ENCODE measurements at places on chromosomes 16 and 17.

GRCh38 chr16:9259914-9260608, 168.6 kb downstream of the HAPSTR1 start:
- no peak for DNase-seq

DNA sequence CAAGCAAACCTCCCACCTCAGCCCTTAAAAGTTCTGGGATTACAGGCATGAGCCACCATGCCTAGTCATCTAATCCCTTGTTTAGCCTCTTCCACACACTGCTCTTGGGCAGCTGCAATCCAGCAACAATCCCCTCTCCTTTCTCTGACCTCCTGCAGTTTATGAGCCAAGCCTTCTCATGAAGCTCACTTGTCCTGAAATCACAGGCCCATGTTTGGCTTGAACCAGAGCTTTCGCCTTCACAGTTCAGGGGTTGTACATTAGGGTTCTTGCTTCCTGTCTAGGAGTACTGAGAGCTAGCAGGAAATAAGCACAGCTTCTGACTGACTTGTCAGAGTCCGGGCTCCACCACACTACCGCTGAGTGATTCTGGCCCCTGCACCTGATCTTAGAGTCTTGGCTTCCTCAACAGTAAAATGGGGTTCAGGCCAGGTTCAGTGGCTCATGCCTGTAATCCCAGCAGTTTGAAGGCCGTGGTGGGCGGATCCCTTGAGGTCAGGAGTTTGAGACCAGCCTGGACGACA, 16.3 kb downstream of the ERAL1 start:
- no peak for DNase-seq

DNA sequence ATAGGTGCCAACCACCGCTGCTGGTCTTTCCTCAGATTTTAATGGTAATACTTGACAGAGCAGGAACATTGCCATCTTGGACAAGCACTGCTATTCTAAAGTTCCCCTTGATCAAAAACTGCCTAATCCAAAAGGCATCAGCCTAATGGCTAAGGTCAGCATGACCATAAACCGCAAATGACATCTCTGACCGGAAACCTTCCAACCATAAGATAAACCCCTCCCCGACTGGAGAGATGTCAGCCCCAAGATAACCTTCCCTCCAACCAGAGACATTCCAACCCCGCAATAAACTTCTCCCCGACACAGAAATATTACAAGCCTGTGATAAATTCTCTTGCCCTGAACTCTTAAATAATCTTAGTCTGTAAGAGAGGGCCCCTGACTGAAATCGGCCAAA, 7.4 kb upstream of the DHX40 start:
- DNase-seq = no peak

DNA sequence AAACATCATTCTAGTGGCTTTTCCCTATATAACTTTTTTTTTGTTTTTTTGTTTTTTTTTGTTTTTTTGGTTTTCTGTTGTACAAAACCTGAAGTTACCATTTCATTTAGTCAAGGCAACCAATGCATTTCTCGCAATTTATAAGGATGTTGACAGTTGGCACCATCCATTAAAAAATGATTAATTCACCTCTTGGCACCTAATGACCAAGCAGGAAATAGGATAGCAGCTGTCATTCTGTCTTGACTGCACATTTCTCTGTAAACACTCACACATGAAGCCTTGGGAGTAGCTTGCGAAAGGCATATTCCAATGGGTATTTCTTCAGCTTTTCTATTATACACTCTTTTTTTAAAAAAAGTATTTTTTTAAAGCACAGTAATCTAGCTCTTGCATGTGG, 77.5 kb downstream of the SYCE1L start:
- no peak for DNase-seq

DNA sequence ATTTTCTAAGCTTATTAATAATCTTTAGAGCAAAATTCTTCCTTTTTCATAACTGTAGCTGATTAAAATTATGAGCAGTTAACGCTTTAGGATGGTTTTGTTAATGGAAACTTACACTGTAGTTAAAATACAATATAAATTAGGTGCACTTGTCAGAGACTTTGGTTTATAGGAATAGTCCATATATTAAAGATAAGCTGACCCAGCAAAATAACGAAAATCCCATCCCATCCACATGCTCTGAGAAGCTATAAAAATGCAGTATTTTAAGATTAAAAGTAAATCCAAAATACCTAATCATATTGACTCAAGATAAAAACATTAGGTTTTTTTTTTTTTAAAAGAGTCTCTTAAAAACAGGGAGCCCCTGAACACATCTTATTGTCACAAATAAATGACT, 38.0 kb downstream of the CEP95 start:
- no peak for DNase-seq

- no peak for DNase-seq
These were observed 44.9 kb upstream of the FOXF1 start for GRCh38 chr16:86465434-86465833.

GRCh38 chr16:674968-675883, at the start of gene RHBDL1:
RHBDL1 (plus strand) TSS chr16:675671; CDS start chr16:675791, 120 bp downstream.
- no peak for DNase-seq

DNA sequence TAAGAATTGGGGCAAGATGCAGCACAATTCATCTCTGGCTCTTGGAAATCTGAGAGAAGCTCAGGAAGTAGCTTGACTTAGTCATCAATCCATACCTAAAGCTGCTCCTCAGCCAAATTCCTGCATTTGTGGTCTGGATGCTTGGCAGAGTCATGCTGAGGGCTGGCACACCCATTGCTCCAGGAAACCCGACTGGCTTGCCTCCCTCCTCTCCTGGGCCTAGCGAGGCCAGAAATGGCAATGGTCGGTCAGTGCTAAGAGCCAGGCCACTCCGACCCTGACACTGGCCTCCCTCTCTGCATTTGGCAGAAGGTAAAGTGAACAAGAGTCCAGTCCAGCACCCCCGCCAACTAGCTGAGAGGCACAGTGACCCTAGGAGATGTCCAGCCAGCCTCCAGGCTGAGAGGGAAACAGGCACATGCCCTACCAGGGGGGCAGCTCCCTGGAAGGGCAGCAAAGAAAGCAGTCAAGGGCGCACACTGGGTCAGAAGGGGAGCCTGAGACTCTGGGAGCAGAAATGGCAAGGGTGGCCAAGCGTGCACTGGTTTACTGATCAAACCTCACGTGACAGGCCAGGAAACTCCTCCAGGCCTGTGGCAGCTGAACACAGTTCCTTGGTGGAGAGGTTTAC, 10.0 kb downstream of the POLDIP2 start:
- DNase-seq = peak; percentile 75

DNA sequence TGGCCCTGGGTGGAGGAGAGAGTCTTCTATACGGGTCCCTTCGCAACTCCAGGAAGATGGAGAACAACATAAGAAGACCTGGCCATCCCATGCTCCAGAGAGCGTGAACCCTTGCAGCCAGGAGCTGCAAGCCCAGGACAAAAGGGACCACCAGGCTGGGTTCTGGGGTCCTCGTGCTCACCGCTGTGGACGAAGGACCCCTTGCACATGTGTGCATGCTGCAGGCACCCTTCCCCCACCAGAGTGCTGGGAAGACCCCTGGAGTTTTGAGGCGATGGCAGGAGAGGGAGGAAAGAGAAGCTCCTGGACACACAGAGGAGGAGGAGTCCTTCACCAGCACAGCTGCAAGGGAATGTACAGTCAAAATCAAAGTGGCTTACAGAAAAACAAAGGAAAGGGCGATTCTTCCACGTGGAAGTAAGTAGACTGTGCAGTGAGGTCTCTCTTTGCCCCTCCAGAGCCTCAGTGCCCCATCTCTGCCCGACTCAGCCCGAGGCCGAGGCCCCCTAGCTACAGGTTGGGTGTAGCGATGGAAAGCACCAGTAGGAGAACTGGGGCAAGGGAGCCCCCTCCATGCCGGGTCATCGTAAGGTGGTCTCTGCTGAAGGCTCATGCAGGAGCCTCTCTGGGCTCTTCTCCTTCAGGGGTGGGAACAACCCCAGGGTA, 51.3 kb downstream of the PIMREG start:
- no peak for DNase-seq

DNA sequence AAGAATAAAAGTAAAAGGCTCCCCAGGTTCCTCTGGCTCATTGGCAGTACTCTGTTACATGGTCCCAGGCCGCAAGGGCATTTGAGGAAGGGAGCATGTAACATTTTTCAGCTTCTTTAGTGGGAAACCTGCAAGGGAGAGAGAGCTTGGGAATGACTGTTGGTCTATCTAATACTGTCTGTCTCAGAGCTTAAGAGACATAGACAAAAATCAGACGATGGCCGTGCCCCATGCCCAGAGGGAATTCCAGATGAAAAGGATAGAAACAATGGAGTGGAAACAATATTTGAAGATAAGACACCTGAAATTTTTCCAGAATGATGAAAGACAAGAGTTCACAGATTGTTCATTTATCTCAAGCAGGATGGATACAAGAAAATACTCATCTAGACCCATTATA, 48.1 kb upstream of the ADORA2B start:
- no peak for DNase-seq

- DNase-seq = no peak
These were observed 7.5 kb downstream of the NETO2 start for GRCh38 chr16:47136099-47136842.

GRCh38 chr17:29677221-29677791, 54.6 kb upstream of the CORO6 start:
- no peak for DNase-seq

DNA sequence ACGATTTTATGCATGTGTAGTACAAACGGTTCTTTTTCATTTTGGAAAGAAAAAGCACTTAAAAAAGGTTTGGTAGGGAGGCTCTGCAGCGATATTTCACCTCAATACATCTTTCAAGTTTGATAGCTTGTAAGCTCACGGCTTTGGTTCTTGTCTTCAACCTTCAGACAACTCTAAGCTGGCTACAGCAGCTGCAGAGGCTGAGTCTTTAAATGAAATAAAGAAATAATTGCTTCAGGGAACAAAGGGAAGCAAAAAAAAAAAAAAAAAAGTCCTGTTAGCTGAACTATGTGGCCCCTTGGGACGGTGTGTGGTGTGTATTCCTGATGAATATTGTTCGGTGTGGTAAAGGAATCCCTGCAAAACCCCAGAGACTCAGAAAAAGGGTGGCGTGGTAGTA, 265.1 kb downstream of the NTN1 start:
- no peak for DNase-seq

DNA sequence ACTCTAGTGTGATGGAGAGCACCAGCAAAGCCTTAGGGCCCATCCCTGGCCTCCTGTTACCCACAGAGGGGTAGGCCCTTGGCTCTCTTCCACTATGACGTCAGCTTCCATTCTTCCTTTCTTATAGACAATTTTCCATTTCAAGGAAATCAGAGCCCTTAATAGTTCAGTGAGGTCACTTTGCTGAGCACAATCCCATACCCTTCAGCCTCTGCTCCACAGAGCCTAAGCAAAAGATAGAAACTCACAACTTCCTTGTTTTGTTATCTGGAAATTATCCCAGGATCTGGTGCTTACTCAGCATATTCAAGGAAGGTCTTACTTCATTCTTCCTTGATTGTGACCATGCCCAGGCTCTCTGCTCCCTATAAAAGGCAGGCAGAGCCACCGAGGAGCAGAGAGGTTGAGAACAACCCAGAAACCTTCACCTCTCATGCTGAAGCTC, at the start of gene CCL8:
CCL8 (plus strand) TSS at position 397 of the 445 bp plus-strand sequence. CDS start 67 bp downstream, outside the sequence.
- no peak for DNase-seq

DNA sequence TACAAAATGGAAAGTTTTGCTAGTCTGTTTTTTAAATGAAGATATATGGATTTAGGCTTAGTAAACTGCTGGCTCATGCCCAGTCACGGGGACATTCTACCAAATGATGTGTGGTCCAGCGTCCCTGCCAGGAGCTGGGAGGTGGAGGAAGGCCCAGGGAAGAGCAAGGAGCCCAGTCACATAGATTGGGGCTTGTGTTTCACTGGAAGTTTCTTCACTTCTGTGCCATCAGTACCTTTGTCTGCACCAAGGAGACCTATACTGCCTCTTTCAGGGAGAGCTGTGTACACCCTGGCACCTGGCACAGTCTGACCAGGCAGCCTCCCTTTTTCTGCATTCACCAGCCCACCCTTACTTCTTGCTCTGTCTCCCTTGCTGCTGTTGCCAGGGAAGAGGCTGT, 32.6 kb upstream of the ERN1 start:
- no peak for DNase-seq

- DNase-seq = no peak
These were observed 883.3 kb downstream of the CDH11 start for GRCh38 chr16:64238571-64238970.

- DNase-seq = no peak
These were observed 59.6 kb downstream of the ANKFY1 start for GRCh38 chr17:4204190-4204589.

DNA sequence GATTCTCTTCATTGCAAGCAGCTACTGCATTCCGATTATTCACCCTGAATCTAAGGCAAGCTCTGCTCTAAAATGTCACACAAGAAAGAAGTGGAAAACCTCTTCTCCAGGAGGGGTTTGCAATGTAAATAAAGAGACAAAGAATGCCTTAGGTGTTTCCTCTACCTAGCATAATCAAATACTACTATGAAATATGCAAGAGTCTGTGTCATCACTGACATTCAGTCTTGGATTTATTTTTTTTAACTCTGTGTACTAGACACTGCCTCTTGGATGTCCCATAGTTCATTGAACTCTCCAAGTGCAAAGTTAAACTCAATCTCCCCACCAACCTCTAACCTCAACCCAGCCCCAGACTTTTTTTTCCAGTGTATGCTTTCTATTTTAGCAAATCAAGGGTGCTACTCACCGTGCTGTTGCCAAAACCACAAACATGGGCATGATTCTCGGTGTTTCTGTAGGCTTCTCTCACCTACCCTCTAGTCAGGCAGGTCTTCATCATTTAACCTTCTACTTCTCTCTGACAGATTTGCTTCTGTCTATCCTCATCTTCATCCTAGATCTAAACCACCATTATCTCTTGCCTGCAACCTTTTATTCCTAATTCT, 329.1 kb downstream of the CDH13 start:
- DNase-seq = no peak

DNA sequence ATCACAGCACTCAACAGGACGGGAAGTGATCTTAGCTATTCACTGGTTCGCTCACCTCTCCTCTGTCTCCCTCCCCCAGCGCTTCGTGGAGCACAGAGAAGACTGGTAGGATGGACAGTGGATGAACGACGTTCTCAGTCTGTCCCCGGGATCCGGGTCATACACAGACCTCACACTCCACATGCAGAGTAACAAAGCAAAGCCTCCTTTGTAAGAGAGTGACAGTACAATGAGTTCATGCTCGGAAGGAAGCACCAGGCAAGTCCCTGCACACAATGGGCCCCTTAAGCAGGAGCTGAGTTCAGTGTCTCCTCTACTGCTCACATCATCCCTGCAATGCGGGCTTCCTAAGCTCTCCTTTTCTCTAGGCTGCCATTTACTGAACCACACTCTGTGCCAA, 356.9 kb downstream of the C16orf95 start:
- no peak for DNase-seq

GRCh38 chr16:66653581-66654350, 42.8 kb downstream of the CMTM4 start:
- no peak for DNase-seq

DNA sequence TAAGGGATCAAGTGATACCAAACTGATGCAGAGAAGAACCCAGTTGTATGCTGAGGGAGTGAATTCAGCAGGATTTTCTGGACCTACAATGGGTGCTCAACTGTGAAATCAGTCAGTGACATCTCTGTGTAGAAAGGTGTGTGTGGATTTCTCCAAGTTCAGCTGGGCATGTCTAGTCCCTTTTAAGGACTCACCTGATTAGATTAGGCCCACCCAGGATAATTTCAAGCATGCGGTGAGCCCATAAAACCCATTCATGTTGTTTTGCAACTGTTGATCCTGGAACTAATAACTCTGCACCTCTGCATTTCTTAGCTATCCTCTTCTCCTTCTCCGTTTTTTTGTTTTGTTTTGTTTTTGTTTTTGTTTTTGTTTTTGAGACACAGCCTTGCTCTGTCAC, 35.1 kb upstream of the DNAJA2 start:
- no peak for DNase-seq
